Pancreas (tissue), 10 donors: ENCODE measurements at places on chromosomes 6 and 20. TPM values are rescaled to one million over a fixed set of nuclear protein-coding genes. Genes with fewer than 3 reads are reported as not detected.

DNA sequence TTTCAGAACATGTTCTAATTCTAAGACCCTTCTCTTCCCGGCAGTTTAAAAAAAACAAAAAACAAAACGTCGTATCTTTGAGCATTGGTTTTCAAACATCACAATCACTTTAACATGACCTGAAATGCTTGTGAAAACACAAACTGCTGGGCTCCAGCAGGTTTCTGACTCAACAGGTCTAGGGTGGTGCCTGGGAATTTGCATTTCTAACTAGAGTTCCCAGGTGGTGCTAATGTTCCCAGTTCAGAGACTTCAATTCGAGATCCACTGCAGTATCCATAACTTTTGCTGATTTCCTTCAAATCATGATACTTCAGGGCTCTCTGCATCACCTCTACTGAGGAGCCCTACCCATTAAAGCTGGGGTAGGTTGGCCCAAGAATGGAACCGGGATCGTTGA is 850 bp upstream of the SMPDL3A start:
- DNase-seq: no peak
- no peaks in the 10 kb centered on the region for H3K27me3 ChIP-seq

GRCh38 chr20:8385247-8385646 is 253.2 kb downstream of the PLCB1 start:
- H3K36me3 ChIP-seq: no peaks in the 10 kb centered on the region
- peak; percentile 57 for DNase-seq
- no peak overlapping the region for H3K4me3 ChIP-seq
- no peak overlapping the region for H3K27ac ChIP-seq

- no peak for DNase-seq
- H3K36me3 ChIP-seq: no peaks in the 10 kb centered on the region
- no peaks in the 10 kb centered on the region for H3K4me1 ChIP-seq
- H3K27ac ChIP-seq: no peak overlapping the region
Measured at GRCh38 chr6:79993911-79994309, 10.5 kb upstream of the TTK start.

DNA sequence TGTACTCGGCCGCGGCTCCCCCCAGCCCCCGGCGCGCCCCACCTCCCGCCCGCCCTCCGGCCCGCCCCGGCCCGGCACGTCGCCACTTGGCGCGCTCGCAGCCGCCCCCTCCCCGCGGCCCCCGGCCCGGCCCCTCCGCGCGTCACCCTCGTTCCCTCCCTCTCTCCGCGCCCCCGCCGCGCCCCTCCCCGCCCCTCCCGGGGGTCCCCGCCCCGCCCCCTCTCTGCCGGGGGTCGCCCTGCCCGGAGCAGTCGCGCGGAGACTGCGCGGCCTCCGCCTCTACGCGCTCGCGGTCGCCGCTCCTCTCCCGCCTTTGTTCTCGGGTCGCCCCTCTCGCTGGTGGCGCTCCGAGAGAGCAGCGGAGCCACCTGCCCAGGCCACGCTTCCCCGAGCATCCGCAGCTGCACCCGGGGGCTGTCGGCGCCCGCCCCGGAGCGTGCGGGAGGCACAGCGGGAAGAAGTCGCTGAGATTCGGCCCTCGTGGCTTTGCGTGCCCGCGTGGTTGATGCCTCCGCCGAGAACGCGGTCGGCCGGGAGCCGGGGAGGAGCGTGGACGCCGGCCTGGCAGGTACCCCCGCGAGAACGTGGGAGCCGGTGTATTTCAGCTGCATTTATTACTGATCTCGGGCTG is at the start of gene PHF10:
PHF10 (minus strand) TSS at position 7 of the 631 bp plus-strand sequence. CDS start 569 bp downstream, outside the sequence.
- peak within 1 kb of the TSS; percentile 92 for H3K27ac ChIP-seq
- DNase-seq: peak; percentile 85
- H3K4me3 ChIP-seq: peak within 1 kb of the TSS; percentile 55
- no peaks in the 10 kb centered on the region for H3K27me3 ChIP-seq
- H3K36me3 ChIP-seq: no peaks in the 10 kb centered on the region
- H3K4me1 ChIP-seq: peaks cover 12% of the 10 kb centered on the region

- H3K27ac ChIP-seq: no peak overlapping the region
- H3K36me3 ChIP-seq: no peaks in the 10 kb centered on the region
- no peak for DNase-seq
- H3K4me3 ChIP-seq: no peak overlapping the region
- no peaks in the 10 kb centered on the region for H3K27me3 ChIP-seq
Measured at GRCh38 chr20:22966787-22967464, 68.2 kb upstream of the SSTR4 start.

GRCh38 chr6:34150766-34151165 is 4.9 kb upstream of the GRM4 start:
- H3K4me1 ChIP-seq: no peaks in the 10 kb centered on the region
- H3K27ac ChIP-seq: no peak overlapping the region
- no peak for DNase-seq
- H3K27me3 ChIP-seq: peaks cover 4% of the 10 kb centered on the region

DNA sequence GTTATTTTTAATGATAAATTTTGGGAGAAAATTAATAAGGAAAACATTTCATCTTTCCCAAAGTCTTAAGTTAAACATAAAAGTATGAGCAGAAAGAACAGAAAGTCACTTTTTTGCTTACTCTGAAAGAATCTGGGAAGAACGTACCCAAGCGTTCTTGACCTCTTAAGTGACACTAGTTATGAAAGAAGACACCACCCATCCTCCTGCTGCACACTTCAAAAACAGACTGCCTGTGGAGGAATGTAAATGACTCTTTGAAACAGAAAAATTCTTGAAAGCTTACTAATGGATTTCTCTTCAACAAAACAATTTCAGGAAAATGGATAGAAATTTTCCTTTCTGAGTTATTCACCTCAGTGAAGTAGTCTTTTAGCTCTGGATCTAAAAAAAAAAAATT is 227.7 kb downstream of the MEI4 start:
- H3K4me3 ChIP-seq: no peak overlapping the region
- H3K27ac ChIP-seq: no peak overlapping the region
- H3K4me1 ChIP-seq: no peaks in the 10 kb centered on the region
- H3K36me3 ChIP-seq: no peaks in the 10 kb centered on the region
- DNase-seq: no peak

DNA sequence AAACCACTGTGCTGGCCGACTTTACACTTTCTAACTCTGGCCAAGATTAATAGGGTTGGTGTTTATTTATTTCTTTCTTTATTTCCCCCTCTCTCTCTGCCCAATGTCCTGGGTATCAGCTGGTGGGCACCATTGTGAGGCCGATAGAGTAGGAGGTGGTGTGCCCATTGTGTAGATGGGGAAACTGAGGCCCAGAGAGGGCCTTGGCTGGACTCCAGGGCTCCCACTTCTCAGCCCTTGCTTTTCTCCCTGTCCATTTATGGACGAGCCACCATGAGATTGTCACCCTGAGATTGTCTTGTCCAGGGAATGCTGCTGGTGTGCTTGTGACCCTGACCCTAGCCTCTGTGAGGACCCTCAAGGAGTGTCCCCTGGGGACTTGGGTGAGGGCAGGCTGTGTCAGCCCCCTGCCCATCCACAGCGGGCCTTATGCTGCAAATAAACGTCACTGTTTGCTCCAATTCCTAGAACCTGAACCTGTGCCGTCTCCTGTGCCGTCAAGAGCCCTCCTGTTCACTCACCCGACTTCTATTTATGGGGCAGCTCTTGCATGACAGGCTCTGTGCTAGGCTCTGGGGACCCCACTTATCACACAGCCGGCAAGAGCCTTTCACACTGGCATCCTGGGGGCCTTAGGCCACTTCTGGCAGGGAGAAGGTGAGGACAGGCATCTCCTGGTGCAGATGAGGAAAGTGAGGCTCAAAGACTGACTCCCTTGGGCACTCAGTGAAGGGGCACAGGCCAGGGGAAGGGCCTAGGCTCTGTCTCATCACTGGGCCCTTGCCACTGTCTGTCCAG is 24.8 kb downstream of the SUN5 start:
- no peaks in the 10 kb centered on the region for H3K4me1 ChIP-seq
- no peak overlapping the region for H3K4me3 ChIP-seq
- no peaks in the 10 kb centered on the region for H3K36me3 ChIP-seq
- H3K27ac ChIP-seq: no peak overlapping the region
- H3K27me3 ChIP-seq: no peaks in the 10 kb centered on the region

DNA sequence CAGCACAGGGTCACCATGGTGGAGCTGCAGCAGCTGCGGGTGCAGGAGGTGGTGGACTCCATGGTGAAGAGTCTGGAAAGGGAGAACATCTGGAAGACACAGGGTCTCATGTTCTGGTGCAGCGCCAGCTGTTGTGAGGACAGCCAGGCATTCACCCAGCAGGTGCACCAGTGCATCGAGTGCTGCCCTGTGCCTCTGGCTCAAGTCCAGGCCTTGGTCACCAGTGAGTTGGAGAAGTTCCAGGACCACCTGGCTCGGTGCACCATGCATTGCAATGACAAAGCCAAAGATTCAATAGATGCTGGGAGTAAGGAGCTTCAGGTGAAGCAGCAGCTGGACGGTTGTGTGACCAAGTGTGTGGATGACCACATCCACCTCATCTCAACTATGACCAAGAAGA is 22.9 kb upstream of the RIPK1 start:
- no peaks in the 10 kb centered on the region for H3K27me3 ChIP-seq
- H3K4me3 ChIP-seq: no peak overlapping the region
- no peaks in the 10 kb centered on the region for H3K4me1 ChIP-seq
- no peak overlapping the region for H3K27ac ChIP-seq
- no peak for DNase-seq

Gene MICAL1
- total RNA-seq: 8.9 TPM

Gene ADGB
- not detected for total RNA-seq

Gene MLIP
- 0.66 TPM for total RNA-seq

Gene ANGPT4
- 0.03 TPM for total RNA-seq

Gene PREX1
- 1.7 TPM for total RNA-seq

Gene NRN1
- total RNA-seq: 0.83 TPM

Gene HCRTR2
- total RNA-seq: not detected

Gene TP53RK
- total RNA-seq: 3.8 TPM

Gene THBS2
- 39.4 TPM for total RNA-seq

Gene FOXQ1
- 3.7 TPM for total RNA-seq

Gene HLA-DPB1
- total RNA-seq: 67.7 TPM
